ENCODE measurements at places on chromosomes 2 and 18.

DNA sequence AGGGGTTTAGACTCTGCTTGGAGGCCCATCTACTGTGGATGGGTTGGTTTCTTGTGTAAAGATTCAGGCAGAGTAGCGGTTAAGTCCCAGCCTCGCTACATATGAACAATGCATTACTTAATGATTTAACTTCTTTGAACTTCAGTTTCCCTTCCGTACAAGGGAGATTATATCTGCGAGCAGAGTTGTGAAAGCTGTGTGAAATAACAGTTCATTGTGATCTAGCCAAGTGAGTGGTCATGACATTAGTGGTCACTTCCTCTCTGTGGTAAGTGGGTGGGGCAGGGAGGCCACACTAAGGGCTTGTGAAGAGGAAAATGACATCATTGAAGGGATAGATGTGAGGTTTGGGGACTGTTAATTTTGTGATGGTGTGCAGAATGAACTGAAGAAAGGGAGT is 14.1 kb upstream of the MEX3C start:
- DNase-seq: no peak

GRCh38 chr2:10340593-10340975 is 37.9 kb downstream of the HPCAL1 start:
- no peak for DNase-seq

DNA sequence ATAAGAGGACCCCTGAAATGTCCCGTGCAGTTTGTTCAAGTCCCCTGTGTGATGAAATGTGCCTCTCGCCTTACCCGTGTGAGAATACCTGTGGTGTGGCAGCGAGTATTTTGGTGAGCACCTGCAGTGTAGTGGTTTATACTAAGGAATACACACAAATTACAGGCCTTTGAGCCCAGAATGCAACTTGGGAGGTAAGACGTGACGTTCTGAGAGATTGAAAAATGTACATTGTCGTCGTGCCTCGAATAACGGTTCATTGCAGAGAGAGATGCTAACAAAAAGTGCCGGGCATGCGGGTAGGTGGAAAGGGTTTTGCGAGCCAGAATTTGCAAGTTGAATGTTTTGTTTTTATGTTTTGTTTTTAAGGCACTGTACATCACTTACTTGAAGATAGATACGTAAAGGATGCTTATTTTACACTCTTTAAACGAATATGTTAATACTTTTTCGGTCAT is 867 bp downstream of the RBBP8 start:
- DNase-seq: no peak

DNA sequence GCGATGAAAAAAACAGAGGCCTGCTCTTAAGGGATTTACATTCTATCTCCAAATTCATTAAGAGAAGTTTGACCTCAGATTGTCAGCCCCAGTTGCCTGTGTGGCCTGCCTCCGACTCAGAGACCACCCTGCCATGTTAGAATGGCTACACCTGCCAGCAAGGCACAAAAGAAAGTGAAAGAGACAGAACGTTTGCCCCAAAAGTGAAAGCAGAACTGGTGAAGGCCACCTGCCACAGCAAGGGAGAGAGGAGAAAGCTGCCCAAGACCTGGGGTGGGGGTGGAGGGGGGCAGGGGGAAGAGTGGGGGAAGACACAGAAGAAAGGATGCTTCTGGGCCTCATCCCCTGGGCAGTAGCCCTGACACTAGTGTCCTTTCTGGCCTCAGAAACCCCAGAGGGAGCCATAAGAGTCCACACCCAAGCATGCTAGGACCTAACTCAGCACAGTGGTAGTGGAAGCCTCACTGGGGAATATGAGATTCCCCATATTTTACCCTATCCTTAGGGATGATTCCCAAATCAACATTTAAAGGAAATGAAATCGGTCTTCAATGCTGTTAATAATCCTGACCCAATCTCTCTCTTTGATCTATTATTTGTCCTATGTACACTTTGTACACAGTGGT is 389.7 kb downstream of the TXNL1 start:
- DNase-seq: no peak

DNA sequence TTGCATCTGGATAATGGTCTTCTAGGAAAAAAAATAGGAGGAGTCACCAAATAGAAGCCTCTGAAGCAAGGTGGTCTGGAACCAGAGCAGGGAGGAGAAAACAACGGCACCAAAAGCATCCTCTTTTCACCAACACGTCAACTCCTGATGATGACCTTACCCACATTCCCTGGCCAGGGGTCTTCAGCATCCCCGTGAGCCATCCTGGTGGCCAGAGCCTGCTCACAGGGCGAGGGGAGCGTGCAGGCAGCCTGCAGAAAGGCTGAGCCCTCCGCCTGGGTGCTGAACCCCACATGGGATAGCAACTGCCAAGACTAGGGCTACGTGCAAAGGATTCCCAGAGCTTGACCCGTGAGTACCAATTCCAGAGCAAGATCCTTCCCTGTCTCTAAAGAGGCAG is 191.0 kb downstream of the NDUFA10 start:
- DNase-seq: no peak

DNA sequence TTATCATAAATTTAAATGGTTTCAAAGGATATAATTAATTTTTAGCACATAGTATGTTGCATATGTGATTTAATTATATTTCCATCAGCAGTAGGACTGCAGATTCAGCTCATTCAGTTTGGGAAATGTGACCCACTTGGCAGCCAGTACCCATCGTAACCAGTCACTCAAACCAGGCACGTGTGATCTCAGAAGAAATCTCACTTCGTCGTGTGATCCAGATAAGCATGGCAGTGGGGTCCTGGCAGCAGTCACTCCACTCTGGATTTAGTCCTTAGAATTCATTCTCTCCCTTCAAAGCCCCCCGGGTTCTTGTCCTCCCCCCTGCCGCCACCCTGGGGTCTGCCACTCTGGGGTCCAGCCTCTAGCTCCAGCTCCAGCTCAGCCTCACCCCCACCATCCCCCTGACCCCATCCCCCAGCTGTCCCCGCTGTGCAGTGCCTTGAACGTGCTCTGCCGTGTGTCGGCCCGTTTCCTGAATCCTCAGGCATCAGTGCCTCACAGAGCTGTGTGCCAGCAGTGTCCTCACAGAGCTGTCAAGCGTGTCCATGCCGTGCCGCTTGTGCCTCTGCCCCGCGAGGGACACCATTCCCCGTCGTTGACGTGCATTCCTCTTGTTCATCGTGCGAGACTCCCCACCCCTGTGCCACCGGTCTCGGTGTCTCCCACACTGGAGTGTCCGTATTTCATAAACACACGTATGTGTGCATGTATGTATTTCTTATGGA is 34.8 kb downstream of the TRAPPC12 start:
- no peak for DNase-seq

DNA sequence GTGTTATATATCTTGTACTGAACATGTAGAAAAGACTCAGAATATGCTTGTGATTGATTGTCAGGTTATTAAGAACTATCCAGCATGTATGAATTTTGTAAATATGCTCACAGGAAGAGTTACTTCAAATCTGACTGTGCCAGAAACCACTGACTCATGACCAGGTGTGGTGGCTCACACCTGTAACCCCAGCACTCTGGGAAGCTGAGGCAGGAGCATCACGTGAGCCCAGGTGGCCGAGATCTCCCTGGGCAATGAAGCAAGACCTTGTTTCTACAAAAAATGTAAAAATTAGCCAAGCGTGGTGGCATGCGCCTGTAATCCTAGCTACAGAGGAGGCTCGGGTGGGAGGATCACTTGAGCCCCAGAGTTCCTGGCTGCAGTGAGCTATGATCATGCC is 126.6 kb downstream of the COMMD1 start:
- no peak for DNase-seq

DNA sequence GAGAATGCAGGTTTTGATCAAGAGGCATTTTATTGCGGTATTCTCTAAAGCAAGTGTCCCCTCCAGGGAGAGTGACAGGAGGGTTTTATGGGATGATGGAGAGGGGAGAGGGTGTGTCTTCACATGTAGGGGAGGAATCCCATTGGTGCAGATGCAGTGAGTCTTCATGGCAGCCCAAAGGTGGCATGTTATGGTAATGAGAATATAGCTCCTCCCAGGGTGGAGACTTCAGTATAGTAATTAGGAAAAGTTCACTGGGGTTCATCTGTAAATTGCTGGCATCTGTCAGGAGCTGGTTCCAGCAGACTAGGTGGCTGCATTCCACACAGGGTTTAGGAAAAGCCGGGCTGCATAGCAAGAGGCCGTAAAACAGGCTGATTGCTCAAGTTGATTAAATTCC is 230.7 kb upstream of the CCDC68 start:
- no peak for DNase-seq
